ENCODE measurements at places on chromosomes 12 and 14.
A peak's percentile ranks its signal among the peaks of the same experiment; 100 is the strongest.

GRCh38 chr12:121637231-121637914, 11.0 kb downstream of the ORAI1 start:
- no peak for DNase-seq

DNA sequence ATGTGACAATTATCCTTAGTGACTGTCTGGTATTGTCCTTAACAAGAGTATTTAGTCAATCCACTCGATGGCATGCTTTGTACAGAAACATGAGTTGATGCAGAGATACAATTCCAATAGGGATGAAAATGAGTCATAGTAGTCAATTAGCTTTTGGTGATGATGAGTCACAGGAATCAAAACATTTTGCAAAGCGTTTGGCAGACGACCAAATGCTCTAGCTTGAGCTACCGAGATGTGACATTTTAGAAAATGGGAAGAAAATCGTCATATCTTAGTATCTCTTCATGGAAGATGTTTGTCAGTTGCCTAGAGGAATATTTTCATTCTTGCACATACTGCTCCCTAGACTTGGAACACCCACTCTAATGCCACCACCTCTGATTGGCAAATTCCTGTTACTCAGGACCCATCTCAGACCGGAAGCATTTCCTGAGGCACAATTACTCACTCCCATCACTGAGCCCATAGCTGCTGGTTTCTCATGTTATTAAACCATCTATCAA, 95.0 kb downstream of the LMNTD1 start:
- DNase-seq: peak; percentile 77

DNA sequence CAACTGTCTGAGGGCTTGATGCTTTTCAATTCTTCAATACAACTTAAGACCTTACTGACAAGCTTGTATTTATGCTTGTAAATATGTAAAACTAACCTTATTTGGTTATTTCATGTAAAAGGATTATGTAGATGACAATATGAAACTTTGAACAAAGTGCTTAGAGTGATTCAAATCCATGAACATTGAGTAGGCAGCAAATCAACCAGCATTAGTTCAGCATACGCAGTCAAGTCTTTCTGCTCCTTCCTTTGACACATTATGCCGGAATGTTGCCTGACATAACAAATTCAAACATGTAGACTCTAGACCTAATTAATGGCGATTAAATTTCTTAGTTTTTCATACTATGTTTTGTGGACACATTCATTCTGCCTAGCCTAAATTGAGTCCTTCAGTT, 105.2 kb downstream of the FGD4 start:
- DNase-seq: no peak

DNA sequence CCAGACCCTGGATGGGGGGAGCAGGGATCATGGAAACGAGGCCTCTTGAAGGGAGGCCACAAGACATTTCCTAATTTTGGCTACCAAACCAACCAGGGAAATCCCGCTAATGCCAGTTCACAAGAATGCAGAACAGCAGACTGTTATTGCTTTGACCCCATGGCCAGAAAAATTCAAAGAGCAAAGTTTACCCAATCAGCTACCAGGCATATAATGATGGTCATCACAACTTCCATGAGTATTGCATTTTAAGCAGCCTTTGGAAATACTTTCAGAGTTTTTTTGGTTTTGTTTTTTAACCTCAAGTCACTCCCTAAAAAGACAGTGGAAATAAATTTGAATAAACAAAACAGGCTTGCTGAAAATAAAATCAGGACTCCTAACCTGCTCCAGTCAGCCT, at the start of gene IL25:
IL25 (plus strand) TSS at position 301 of the 400 bp plus-strand sequence.
- no peak for DNase-seq

DNA sequence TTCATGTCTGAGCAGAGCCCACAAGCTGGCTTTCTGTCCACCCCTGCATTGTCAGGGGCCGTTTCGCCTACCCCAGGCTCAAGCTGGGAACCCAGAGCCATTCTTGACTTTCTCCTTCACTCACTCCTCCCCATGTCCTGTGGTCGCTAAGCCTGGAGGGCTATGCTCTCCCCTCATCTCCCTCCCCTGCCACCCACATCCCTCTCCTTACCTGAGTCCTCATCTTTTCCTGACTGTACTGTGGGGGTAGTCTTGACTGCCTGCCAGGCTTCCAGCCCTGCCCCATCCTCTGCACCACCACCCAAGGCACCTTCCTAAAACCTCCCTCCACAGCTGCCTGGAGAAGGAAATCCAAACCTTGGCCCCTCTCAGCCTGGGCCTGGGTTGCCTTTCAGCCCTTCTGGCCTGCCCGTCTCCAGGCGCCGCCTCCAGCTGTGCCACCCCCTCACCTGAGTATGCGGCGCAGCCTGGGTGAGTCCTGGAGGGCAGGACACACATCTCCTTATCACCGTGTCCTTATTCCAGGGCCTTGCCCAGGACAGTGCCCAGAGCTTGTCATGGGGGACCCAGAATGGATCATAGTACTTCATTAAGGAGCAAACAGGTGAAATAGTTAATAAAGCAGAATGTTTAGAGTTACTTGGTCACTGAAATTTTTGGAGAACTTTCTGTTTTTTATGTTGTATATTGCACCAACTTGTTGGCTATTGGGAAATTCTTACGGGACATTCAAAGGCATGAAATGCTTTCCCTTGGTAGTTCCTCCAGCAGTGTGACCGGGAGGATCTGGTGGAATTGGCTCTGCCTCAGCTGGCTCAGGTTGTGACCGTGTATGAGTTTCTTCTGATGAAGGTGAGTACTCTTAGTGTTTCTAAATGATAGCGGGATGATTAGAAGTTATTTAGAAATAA, 14.5 kb downstream of the ZNF839 start:
- DNase-seq: no peak

DNA sequence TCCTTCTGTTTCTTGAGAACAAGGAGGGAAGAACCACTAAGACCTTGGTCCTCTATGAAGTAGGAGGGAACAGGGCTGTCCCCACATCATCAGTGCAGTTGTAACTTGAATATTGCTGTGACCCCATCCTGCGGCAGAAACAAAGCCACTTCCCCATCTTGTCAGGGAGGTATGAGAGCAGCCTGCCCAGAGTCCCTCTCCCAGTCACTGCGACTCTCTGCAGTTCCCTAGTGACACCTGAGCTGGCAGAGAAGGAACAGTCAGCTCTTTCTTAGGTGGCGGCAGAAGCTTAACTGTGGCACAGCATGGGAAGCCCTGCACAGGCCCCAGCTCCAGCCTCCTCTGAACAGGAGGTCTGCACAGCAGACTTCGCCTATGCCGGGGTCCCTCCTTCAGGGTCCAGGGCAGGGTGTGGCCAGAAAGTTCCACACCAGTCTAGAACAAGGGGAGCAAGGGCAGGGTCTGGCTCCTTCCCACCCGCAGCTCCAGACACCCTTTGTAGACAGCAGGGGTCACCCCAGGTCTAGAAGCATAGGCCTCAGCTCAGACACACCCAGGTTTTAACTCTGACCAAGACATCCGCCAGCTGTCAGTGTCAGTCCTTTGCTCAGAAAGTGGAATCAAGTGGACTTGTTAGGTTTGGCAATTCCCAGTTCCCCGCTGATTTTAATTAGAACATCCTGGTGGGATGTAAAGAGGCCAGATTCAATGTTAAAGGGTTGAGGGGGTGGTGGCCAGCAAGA, 36.8 kb downstream of the DEGS2 start:
- DNase-seq: peak; percentile 53

- no peak for DNase-seq
Measured at GRCh38 chr14:77103951-77104350, 5.9 kb downstream of the CIPC start.

DNA sequence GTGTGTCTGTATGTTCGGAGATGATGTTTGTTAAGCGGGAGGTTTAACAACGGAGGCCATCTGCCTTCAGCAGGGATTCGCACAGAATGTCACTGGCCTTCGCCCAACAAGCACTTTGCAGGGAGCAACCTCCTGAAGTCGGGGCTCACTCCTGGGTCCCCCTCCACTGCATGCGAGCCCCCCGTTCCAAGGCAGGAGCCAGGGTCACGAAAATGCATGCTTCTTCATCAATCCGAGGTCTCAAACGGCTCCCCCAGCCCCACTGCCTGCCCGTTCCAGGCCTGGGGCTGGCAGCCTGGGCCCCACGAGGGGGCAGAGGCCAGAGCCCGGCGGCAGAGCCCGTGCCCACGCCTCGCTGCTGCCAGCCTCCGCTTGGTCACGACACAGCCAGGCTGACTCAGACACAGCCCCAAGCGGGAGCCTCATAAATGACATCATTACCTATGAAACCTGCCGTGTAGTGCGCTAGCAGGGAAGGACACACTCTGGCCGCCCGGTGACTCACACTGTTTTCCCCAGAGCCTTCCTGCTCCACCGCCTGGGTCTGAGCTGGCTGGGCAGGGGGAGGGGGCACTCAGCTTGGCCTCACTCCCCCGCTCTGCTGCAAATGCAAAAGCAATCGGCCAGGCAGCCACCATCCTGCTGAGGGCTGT, 169.5 kb upstream of the RTL1 start:
- peak; percentile 81 for DNase-seq

GRCh38 chr12:19298836-19299605, 140.3 kb upstream of the AEBP2 start:
- DNase-seq: no peak

DNA sequence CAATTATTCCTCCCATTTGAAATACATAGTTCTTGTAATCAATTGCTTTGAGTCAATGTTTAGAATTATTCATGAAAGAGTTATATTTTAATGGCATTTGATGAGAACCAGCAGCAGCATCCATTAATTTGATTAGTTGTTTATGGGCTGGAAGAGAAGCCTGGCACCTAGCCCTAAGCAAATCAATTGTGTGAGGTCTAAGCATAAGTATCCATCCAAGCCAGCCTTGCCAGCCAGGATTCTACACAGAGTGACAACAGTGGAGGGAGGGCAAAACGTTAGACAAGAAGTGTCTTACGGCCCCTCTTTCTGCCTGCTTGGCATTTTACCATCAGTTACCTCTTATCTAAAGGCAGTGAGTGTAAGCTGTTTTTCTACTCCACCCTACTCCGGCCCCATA, 478.5 kb downstream of the NELL2 start:
- no peak for DNase-seq
